ENCODE measurements at places on chromosomes 5 and 9.
A peak's percentile ranks its signal among the peaks of the same experiment; 100 is the strongest.

- DNase-seq: peak; percentile 9
These were observed 1467.1 kb downstream of the FOXD4L5 start for GRCh38 chr9:63817622-63818518.

GRCh38 chr9:93658184-93658925 lies 82.0 kb downstream of the PHF2 start:
- no peak for DNase-seq

GRCh38 chr5:168219515-168220410 lies 71.7 kb upstream of the WWC1 start:
- peak; percentile 69 for DNase-seq

GRCh38 chr9:111065414-111065813 lies 27.1 kb upstream of the LPAR1 start:
- no peak for DNase-seq

- no peak for DNase-seq
These were observed 202.9 kb downstream of the AOPEP start for GRCh38 chr9:94929369-94929756.
